ENCODE measurements at places on chromosomes 16 and 17. TPM values are rescaled to one million over a fixed set of nuclear protein-coding genes. Genes with fewer than 3 reads are reported as not detected.

The TSPAN10 gene
- total RNA-seq, result 0.23 TPM

The CCL17 gene
- 6.2 TPM for total RNA-seq

The ST6GALNAC2 gene
- not detected for total RNA-seq

The TBC1D3B gene
- total RNA-seq, result 3.3 TPM

The KRTAP17-1 gene
- total RNA-seq, result not detected

The IGSF6 gene
- total RNA-seq, result 0.08 TPM

The ST6GALNAC1 gene
- not detected for total RNA-seq

The ABAT gene
- 9.8 TPM for total RNA-seq

The TPSD1 gene
- total RNA-seq, result not detected

The CD68 gene
- 7.4 TPM for total RNA-seq

The SALL1 gene
- total RNA-seq, result not detected

The CNGB1 gene
- not detected for total RNA-seq

The ARHGAP27 gene
- 41.3 TPM for total RNA-seq

The SLC16A11 gene
- 2.3 TPM for total RNA-seq

The ATP2C2 gene
- not detected for total RNA-seq

The ZNF500 gene
- 12.0 TPM for total RNA-seq

The PRSS27 gene
- total RNA-seq, result 1.4 TPM

The ZP2 gene
- total RNA-seq, result not detected

Data from activated CD8-positive, alpha-beta memory T cell treated with anti-CD3 and anti-CD28 coated beads for 36 hours (primary cell).